ENCODE measurements at places on chromosomes 13 and 19.
A peak's percentile ranks its signal among the peaks of the same experiment; 100 is the strongest.

DNA sequence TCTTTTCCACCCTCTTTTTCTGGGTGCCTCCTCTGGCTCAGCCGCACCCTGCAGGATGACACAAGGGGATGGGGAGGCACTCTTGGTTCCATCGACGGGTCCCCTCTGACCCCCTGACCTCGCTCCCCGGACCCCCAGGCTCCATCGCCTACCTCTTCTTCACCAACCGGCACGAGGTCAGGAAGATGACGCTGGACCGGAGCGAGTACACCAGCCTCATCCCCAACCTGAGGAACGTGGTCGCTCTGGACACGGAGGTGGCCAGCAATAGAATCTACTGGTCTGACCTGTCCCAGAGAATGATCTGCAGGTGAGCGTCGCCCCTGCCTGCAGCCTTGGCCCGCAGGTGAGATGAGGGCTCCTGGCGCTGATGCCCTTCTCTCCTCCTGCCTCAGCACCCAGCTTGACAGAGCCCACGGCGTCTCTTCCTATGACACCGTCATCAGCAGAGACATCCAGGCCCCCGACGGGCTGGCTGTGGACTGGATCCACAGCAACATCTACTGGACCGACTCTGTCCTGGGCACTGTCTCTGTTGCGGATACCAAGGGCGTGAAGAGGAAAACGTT, 24.0 kb downstream of the LDLR start:
- DNase-seq: no peak

- no peak for DNase-seq
These were observed 23.0 kb downstream of the CUL4A start for GRCh38 chr13:113232208-113233003.

DNA sequence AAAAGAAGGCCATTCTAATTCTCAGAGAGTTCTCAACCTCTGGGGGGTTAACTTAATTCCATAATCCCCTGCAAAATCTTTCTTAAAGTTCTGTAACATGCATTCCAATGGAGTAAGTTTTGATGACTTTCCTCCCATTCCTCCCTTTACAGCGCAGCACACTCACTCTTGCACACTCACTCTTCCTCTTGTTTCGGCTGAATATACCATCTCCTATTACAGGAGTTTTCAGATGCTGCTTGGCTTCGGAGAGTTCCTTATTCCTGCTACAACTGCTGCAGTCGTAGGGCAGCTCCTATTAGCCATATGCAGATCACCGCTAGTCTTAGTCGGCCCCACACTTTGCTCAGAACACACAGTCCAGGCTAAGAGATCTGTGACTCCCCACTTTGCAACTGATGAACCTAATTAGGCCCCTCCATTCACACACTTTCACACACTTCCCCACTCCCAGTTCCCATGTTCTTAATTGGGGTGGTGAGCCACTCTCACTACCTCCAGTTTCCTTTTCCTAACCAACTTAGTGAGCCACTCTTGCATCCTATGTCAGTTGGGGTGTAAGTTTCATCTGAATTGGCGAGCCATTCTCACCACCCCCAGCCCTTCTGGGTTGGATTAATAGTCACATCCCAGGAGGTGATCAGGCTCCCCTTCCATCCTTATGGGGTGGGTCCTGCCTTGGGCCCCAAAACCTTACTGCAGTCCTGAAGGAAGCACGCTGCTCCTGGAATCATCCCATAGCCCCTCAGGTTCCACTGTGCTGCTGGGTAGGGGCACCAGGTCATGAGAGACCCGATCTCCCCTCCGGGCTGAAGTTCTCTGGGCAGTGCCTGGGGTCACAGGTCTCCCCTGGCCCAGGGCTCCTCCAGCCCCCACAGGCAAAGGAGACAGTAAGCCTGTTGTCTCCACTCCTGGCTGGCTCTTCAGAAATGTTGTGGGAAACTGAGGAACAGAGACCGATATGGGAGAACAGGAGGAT, 53.9 kb downstream of the OR10H4 start:
- DNase-seq: no peak

DNA sequence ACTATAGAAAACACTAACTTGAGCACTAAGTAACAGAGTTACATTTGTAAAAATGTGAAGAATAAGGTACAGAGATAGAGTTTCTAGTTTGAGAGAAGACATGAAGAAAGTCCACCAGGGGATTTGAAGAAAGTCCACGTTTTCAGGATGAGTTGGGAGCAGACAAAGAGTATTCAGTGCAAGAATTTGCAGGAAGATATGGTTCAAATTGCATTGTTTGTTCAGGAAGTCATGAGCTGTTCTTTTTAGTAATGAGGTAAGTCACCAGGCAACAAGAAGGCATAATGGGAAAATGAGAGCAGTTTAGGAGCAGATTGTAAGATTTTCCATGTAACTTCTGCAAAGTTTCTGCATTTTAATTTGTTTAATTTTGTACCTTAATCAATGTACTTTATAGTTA, 618.0 kb downstream of the DACH1 start:
- no peak for DNase-seq

GRCh38 chr13:64684685-64685431, 2545.3 kb downstream of the PCDH9 start:
- no peak for DNase-seq

DNA sequence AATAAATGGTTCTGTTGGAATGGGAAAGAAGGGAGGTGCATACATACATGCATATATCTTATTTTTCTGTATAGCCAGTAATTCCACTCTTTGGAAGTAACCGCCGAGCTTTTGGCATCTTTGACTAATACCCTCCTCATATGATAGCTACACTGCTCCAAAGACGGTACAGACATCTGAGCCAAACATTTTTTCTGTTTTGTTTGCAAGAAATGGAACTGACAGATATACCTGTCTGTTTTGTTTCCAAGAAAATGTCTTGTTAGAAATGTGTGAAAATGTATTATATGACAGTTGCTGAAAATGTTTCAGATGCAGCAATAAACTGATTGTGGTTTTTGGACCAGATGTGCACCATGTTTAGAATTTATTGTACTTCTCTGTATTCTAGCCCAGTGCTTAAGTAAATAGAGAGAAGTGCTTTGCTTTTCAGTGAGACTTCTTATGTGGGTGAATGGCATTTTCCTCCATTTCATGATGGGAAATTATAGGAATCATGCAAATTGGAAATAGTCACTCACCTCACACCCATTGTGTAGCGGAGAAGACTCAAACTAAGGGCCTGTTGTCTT, 396.9 kb downstream of the KCNRG start:
- peak; percentile 47 for DNase-seq

- DNase-seq: no peak
These were observed 525.9 kb downstream of the GPC6 start for GRCh38 chr13:93752541-93752940.

- no peak for DNase-seq
These were observed 109.5 kb downstream of the TM9SF2 start for GRCh38 chr13:99610702-99611289.

DNA sequence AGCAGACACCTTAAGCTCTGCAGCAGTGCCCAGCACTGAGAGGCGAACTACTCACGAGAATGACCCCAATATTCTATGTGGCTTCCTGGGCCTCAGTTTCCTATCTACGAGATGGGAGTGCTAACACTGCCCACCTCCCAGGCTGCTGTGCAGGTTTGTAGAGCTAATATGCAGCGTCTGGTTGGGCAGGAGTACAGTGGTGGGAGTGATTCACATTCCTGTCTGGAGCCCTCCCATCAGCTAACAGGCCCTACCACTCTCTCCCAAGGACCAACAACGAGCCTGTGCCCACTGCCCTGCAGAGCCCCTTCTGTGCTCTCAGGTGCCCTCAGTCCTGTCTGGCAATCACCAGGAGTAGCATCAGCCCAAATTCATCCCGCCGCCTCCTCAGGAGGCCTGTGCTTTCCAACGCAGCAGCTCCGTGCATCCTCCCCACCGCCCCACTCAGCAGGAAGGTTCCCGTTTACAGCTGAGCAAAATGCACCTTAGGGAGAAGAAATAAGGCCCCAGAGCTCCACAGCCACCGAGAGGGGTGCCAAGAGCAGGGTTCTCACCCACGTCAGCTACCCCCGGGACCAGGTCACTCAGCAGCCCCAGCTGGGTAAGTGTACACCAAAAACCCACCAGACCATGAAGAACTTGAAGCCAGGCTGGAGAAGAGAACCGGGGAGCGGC, 6.6 kb downstream of the AKT2 start:
- no peak for DNase-seq

- no peak for DNase-seq
These were observed 217.1 kb upstream of the SPRY2 start for GRCh38 chr13:80558074-80558473.

GRCh38 chr19:46704379-46705076, 12.4 kb downstream of the PRKD2 start:
- peak; percentile 14 for DNase-seq

- DNase-seq: no peak
These were observed 29.8 kb upstream of the ASF1B start for GRCh38 chr19:14165990-14166830.

- DNase-seq: no peak
These were observed 512 bp downstream of the CC2D1A start for GRCh38 chr19:13906521-13906904.

DNA sequence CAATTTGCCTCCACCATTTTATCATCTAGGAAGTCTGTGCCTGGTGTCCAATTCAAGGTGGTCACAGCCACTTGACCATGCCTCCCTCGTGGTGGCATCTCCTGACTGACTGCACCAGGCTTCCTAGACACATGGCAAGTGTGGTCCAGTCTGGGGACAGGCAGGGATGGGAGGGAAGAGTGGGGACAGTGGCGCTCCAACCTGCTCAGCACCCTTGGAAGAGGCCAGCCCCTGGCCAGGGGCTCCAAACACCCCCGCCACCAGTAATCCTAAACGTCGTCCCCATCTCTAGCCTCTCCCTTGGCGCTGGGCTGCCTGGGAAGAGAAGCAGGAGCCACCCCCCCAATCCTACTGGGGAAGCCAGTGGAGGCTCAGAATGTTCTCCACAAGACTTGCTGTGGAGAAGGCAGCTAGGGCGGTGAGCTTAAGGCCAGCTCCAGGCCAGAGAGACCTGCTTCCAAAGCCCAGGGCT, 2.7 kb downstream of the RPL36 start:
- no peak for DNase-seq

- no peak for DNase-seq
These were observed 140.1 kb downstream of the ZDHHC20 start for GRCh38 chr13:21318891-21319532.

- DNase-seq: peak; percentile 67
These were observed 3.6 kb downstream of the IFT88 start for GRCh38 chr13:20570517-20570916.

- no peak for DNase-seq
These were observed 5.6 kb downstream of the ZNF507 start for GRCh38 chr19:32350987-32351348.

DNA sequence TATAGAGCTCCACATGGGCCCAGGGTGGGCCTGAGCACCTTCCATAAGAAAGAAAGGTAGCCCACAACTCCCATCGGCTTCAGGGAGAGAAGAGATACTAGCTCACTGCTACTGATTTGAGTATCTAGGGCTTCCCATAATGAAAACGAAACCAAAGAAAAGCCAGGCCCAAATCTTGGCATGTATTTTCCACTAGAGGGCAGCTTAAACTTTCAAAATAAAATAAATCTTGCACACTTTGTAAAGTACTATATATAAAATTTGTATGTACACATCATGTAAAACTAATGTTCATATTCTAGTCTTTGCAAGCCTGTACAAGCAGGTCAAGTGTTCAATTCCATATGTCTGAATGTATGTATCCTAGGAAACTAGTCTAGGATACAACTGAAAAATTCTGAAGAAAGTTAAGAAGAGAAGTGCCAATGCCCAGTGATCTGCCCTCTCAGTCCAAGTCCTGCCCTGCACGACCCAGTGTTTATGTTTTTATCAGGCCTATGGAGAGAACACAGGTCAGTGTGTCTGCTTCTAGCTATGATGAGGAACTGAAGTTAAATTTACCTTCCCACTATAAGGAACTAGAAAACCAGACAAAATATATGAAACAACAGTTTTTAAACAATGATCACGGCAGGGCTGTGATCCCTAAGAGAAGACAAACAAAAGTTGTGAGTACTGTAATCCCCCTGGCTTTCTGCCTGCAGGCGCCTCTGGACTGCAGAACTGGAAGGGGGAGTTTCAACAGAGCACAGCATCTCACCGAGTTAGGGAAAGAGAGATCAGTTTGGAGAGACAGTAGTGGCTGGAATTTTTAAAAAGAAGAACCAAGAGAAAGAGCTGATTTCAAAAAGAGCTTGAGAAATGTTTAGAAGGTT, 475.7 kb downstream of the UQCRFS1 start:
- DNase-seq: peak; percentile 43

DNA sequence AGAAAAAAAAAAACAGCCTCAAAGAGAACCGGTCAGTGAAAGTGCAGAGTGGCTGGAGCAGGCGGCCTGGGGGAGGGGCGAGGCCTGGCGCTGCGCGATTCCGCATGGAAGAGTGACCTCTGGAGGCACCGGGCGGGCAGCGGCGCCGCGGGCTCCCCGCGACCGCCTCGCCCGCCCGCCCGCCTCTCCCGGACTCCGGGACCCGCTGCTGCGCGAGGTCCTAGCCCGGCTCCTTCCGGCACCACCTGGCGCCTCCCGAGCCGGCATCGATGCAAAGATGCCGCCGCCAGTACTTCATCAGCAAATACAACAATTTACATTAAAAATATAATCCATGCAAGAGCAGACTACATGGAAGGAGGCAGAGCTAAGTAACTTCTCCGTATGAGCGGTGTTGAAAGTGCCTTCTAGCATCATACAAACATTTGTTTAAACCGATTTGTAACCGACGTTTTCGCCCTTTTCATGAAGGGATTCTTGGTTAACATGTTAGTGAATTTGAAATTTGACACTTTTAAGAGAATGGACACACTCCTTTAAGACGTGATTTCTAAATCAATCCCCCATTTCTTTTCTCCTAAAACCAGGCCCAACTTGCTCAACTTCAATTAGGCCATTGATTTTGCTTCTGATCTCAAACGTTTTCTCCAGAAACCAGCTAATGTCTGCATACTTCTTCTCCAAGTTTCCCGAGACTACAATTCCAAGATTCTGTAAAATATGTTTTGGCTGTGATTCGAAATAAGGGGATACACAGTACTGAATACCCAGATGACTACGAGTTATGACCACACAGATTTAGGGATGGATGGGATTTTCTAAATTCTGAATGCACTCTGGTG, 2.1 kb downstream of the EFNB2 start:
- DNase-seq: peak; percentile 45

DNA sequence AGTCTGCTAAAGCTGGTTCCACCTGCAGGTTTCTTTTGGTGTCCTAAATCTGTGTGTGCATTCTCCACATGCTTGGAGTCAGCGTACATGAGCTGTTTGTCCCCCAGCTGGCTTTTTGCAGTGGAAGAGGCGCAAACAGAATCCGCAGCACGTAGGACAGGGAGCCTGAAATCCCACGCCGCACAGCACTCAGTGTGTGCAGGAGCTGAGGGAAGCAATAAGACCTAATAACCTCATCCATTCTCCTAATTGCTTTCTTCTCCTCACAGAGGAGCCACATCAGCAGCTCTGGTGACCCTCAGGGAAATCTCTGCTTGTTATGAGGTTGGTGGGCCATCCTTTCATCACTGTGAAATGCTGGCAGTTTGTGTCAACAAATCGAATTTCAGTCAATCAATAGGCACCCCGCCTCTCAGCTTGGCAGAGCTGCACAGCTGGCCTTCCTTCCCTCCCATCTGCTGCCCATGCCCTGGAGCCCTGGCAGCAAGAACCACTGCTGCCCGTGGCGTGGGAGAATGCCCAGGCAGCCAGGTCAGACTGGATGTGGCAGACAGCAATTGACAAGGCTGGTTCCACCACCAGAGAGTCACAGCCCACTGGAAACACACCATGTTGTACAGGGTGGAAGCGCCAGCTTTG, 136.7 kb downstream of the ZDHHC20 start:
- no peak for DNase-seq

- no peak for DNase-seq
These were observed 1.5 kb upstream of the HCN2 start for GRCh38 chr19:588093-588740.

GRCh38 chr13:95256091-95256490, 45.2 kb downstream of the ABCC4 start:
- DNase-seq: peak; percentile 86

GRCh38 chr19:16340654-16341053, 16.0 kb downstream of the KLF2 start:
- DNase-seq: no peak

All from fibroblast of skin of left quadriceps (primary cell).